Umbilical cord (tissue), 2 donors: ENCODE measurements at places on chromosomes 16 and 17.
A peak's percentile ranks its signal among the peaks of the same experiment; 100 is the strongest.

DNA sequence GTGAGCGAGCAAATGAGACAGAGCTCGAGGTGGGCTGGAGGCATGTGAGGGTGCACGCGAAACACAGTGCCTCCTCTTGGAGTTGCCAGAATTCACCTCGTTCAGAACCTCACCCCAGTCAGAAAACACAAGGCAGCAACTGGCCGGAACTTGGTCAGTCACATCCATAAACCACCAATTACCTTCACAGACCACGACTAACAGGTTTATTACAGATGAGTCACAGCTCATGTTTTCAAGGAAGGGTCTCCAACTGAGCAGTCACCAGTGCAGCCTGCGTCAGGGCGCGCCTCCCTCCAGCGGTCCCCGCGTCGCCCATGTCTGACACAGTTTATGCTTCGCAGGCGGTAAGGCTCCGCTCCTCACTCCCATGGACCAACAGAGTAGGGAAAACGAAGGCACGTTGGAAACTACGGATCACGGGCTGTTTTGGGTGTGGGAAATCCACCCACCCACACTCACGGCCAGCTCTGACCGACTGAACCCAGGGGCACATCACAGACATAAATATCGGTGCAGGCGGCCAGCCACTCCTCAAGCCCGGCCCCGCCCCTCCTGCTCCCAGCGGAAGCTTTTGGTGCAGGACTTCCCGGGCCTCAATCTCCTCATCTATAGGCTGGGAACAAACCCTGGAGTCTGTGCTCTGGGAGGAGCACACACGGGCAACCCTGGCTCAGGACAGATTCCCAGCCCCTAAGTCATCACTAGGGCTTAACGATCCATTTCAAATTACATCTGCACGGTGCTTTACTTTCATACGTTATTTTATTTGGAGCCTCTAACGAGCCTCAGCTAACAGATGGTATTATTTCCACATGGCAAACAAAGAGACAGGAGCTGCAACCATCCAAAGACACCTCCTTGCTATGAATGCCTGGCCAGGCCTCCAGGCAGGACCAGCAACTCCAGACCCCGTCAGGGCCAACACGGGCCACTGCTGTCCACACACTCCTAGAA, 126.3 kb downstream of the ZNF778 start:
- no peak for DNase-seq

- no peak for DNase-seq
These were observed 12.0 kb downstream of the CA4 start for GRCh38 chr17:60161598-60162330.

GRCh38 chr16:64391063-64391600, 730.7 kb downstream of the CDH11 start:
- peak; percentile 62 for DNase-seq

DNA sequence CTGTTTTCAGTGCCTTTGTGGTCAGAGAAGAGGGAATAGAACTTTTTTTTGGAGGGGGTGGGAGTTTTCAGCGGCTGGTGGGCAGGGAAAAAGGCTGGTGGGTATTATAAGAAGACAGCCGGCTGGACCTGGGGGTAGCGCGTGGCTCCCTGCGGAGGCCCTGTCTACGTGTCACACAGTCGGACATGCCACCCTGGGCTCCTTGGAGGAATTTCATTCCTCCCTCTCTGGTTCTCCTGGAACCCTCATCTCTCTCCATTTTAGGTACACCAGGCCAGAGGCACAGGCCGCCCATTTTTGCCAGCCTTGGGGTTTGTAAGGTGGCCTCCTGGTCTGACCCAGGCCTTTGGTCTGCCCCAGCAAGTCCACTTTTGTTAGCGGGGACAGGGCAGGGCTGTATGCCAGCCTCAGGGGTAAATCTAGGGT, 908 bp downstream of the FKBP10 start:
- no peak for DNase-seq

- DNase-seq: no peak
These were observed 4.1 kb downstream of the ZNF624 start for GRCh38 chr17:16649585-16649984.

GRCh38 chr16:20844588-20844987, 38.3 kb downstream of the REXO5 start:
- DNase-seq: no peak

DNA sequence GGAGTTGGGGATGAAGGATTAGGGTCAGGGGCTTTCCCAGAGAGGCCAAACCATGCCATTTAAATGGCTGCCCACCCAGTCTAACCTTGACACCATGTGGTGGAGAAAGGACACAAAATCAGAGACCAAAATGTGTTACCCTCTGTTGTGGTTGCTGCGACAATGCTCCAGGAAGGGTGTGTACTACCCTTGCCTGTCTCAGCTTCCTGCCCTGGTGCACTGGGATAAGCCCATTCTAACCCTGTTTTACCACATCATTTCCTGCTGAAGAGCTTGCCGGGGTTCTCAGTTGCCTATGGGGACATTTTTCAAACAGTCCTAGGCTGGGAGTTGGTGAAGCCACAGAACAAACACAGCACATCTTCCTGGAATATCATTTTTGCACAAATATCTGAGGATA, 4.9 kb downstream of the OR4D1 start:
- DNase-seq: no peak

DNA sequence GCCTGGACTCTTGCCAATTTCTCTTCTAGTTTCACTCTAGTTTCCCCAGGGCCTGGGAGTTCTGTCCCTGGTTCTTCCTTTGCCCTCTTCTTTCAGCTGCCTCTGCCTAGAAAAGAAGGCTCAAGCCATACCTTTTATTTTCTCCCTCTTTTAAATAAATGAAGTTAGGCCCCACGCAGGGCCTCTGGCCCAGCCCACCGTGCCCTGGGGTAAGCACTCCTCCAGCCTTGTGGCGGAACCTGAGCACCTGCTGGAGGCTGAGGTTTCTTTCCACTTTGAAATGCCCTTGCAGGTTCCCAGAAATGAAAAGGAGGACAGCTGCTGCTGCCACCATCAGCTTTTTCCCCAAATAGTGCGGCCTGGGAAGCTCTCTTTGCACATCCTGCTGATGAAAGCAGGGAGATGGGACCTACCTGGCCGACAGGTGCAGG, 139.4 kb downstream of the CCDC182 start:
- peak; percentile 87 for DNase-seq

- DNase-seq: no peak
These were observed 2.8 kb upstream of the IRX3 start for GRCh38 chr16:54289242-54289944.

- DNase-seq: no peak
These were observed 211.0 kb upstream of the MAF start for GRCh38 chr16:79811541-79811940.

GRCh38 chr17:237406-237955, 56.0 kb upstream of the DOC2B start:
- no peak for DNase-seq

GRCh38 chr17:49020609-49021008, 23.4 kb downstream of the IGF2BP1 start:
- DNase-seq: no peak

- DNase-seq: peak; percentile 99
These were observed at the start of gene ZNF689 for GRCh38 chr16:30609926-30610839. ZNF689 (minus strand) TSS chr16:30610389; CDS start chr16:30610041, 348 bp downstream.

GRCh38 chr17:62778990-62779681, 29.0 kb downstream of the MARCHF10 start:
- peak; percentile 84 for DNase-seq

- no peak for DNase-seq
These were observed 7.9 kb upstream of the TMIGD1 start for GRCh38 chr17:30341703-30342249.

DNA sequence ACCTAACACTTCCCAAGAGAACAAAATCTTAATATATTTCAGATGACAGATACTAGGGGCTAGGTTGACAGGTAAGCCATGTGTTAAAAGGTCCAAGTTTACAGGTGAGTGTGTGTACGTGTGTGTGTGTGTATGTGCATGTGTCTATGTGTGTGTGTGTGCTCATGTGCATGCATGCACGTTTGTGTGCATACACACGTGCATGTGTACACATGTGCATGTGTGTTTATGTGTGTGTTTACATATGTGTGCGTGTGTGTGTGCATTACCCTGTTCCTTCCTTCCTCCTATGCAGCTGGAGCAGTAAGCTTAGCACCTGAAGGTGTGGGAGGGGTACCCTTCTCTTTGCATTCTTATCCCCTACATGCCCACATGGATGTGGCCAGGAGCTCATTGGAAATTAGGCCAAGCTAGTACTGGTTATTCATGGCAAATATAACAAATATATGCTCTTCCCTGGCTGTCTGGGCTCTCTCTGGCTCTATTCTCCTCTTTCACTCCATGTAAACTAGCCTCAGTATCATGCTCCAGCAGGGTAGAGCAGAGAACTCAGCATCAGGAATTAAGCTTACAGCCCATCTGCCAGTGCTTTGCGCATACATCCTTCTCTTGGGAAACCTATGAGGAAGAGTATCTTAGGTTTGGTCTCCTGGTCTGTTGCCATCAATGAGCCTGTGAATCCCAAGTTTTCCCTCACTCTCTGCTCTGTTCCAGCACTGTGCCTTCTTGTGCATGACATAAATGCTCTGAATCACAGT, 258.0 kb upstream of the MYOCD start:
- peak; percentile 52 for DNase-seq

DNA sequence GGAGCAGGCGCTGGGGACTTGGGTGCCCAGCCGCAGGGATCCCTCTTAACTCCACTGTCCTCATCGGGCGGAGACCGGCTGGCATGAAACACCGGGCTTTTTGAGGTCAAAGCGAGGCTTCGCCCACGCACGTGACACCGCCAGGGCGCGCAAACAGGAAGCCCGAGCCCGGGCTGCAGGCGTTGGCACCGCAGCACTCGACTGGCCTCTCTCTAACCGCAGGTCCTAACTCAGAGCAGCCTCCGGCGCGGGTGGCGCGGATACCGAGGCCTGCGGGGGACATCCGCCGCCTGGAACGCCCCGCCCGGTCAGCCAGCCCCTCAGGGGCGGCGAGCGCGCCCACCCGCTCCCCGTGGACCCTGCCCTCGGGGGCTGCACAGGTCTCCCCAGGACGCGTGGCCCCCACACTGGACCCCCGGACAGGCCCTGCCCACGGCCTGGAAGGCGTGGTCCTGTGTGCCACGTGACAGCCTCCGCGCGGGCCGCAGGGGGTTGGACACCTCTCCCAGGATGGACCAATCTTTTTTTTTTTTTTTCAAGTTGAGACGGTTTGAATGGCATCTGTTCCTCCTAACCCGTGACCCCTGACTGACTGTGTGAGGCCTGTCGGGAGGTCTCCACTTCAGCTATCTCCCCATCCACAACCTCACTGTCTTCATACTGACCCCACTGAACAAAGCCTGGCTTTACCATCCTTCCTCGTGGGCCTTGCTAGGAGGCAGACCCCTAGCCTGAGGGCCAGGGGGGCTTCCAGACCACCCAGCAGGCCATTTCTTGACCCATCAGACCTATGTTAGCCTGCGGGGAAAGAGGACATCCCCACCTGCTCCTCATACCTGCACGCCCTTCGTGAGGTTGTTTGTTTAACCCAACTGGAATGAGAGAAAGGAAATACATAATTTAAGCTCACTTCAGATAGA, 8.4 kb upstream of the SLC47A2 start:
- DNase-seq: peak; percentile 29

- no peak for DNase-seq
These were observed 21.9 kb downstream of the ATP2C2 start for GRCh38 chr16:84390131-84390785.

GRCh38 chr16:88969361-88969831, 7.6 kb downstream of the CBFA2T3 start:
- no peak for DNase-seq

DNA sequence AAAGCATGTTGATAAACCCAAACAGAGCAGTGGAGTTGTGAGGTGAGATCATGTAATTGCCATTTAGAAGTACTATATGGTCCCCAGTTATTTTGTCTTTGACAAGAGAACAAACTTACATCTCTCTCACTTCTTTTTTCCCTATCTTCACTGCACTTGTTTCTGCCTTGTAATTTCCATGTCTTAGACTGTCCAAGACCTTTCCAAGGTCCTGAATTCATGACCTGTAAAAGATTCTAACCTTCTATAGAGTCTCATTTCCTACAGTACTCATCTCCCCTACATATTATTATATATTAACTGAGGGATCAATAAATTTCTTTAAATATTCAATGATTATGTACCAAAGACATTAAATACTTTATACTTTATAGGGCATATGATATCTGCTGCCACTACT, 295.3 kb upstream of the KIF2B start:
- no peak for DNase-seq

GRCh38 chr17:57261084-57261461, 4.8 kb downstream of the MSI2 start:
- no peak for DNase-seq

GRCh38 chr16:68065716-68066305, 19.4 kb upstream of the NFATC3 start:
- peak; percentile 59 for DNase-seq

DNA sequence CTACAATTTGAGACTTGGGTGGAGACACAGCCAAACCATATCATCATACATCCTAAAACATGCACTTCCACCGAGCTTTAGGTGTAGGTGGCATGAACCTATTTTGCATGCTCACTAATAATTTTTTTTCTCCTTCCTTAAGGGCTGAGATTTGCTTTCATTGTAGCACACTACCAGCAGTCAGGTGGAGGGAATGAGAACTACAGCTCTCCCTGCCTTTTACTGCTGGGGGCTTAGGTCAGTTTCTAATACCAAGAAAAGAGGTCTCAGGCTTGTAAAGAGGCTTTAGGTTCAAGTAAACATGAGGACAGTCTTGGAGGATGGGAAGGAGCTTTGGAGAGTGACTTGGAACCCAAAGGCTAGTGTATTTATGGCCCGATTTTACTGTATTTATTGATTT, 22.0 kb downstream of the CFAP20 start:
- no peak for DNase-seq

DNA sequence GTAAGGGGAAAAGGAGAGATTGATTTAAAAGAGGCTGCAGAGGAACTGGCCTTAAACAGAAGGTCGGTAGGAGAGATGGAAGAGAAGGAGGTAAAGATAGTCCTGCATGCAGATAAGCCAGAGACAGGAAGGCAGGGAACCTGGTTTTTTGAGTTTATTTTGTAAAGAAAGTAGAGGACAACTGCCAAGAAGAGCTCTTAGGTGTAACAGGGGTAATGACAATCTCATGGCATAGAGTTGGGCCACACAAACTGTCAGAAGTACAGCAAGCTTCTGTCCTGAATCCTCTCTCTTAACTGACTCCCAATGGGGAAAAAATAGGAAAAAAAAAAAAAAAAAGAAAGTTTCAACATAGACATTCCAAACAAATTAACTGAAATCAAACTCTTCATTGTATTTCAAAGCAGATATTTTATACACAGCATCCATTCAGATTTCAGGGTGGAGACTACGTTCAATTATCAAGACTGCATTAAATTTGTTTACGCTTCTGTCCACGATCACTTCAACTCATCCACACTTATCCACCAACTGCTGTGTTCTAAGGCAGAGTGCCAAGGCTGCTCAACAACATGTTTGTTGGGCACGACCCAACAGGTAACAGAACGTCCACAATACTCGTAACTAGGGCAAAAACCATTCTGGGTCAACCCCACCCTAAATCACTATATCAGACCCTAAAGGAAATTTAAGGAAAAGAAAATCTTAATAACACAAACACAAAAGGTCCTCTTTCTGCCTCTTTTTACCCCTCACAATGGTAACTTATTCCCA, 34.9 kb downstream of the USP31 start:
- DNase-seq: no peak

DNA sequence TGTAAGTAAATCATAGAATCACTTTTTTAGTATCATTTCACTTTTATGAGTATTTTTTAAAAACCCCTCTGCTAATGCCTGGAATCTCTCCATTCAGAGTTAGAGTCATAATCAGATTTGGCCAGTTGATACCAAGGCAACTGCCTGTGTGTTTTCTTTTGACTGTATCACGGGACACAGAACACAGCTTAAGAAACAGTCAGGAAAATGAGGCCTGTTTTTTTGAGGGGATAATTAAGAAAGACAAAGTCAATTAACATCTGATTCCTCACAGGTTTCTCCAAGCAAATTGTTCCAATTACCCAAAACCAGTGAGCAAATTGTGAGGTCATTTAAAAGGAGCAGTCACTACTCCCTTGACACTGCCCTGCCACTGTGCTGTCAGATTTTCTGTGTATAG, 944.5 kb upstream of the SOX9 start:
- DNase-seq: peak; percentile 18
